ENCODE measurements at places on chromosomes 7 and 10.

DNA sequence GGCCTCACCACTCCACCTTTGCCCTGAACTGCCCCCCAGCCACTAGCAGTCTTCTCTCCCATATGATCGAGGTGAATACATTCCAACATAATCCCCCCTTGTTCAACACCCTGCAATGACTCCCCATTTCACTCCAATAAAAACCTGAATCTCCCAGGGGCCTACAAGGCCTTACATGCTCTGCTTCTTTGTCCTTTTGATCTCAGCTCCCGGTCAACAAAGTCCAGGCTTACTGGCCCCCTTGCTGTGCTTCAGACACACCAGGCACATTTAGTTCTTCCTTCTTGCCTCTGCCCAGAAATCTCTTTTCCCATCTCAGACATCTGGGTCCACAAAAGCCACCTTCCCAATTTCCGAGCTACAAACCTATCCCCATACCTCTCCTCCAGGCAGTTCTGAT is 14.0 kb downstream of the MET start:
- no peak overlapping the region for H3K27ac ChIP-seq
- no peak overlapping the region for H3K4me3 ChIP-seq
- peaks cover 20% of the 10 kb centered on the region for H3K27me3 ChIP-seq
- no peaks in the 10 kb centered on the region for H3K4me1 ChIP-seq
- no peaks in the 10 kb centered on the region for H3K36me3 ChIP-seq

DNA sequence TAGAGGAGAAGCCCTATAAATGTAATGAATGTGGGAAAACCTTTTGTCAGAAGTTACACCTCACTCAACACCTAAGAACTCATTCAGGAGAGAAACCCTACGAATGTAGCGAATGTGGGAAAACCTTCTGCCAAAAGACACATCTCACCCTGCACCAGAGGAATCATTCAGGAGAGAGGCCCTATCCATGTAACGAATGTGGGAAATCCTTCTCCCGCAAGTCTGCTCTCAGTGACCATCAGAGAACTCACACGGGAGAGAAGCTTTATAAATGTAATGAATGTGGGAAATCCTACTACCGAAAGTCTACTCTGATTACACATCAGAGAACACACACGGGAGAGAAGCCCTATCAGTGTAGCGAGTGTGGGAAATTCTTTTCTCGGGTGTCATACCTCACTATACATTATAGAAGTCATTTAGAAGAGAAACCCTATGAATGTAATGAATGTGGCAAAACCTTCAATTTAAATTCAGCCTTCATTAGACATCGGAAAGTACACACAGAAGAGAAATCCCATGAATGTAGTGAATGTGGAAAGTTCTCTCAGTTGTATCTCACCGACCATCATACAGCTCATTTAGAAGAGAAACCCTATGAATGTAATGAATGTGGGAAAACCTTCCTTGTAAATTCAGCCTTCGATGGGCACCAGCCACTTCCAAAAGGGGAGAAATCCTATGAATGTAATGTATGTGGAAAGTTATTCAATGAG is 18.9 kb downstream of the RBAK start:
- H3K4me3 ChIP-seq = no peak overlapping the region
- H3K36me3 ChIP-seq = peaks cover 94% of the 10 kb centered on the region
- no peak overlapping the region for H3K27ac ChIP-seq
- DNase-seq = no peak
- H3K4me1 ChIP-seq = no peaks in the 10 kb centered on the region

DNA sequence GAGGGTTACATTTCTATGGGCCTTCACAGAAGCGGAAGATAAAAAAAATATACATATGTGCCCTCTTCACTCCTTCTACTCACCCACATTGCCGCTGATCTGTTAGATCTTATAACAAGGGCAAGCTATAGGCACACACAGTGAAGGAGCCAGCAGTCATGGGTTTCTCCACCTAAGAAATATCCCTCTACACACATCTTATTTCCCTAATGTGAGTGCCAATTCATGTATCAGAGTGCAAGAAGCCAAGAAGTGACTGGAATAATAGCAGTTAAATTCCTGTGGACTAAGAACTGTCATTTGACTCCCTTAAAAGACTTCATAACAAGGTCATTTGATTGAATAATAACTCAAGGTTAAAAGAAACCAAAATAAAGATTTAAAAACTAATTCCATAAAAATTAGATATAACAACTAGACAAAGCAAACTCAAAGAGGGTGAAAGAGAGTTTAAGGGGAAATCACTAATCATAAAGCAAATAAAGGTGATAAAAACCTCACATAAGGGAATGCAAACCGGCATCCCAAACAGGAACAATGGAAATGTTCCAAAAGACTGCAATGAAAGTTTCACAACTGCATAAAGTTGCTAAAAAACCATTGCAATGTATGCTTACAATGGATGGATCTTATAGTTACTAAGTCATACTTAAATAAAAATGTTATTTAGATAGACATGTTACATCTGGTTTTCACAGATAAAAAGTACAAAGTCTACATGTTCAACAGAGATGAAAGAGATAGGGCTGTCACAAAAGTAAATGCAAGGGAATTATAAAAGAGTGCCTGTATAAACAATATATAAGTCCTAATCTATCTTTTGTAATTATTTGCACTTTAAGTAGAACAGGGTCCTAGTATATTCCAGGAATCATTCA is 42.8 kb downstream of the ARHGAP21 start:
- H3K36me3 ChIP-seq = no peaks in the 10 kb centered on the region
- no peaks in the 10 kb centered on the region for H3K27me3 ChIP-seq
- H3K27ac ChIP-seq = no peak overlapping the region
- H3K4me1 ChIP-seq = no peaks in the 10 kb centered on the region

DNA sequence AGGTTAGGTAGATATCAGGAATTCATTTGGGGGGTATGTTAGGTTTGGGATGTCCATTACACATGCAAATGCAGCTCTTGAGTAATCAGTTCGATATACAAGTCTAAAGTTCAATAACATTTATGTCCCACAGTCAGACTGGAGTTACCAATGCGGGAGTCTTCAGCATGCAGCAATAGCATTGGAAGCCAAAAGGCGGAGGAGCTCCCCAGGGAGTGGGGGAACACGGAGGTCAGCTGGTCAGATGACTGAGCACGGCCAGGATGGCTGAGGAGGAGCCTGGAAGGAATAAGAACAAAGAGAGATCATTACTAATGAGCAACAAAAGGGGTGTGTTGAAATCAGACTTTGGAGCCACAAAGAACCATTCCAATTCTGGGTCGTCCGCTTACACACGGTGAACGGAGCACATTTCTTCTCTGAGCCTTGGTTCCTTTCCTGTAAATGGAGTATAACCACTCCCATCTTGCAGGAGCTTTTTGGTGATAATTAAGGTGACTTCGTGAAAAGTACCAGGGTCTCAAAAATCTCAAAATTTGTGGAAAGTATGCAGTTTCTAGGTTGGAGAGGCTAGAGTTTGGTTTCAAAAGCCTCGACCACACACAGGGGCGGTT is 478 bp upstream of the ZNF22 start:
- H3K4me1 ChIP-seq = peaks cover 52% of the 10 kb centered on the region
- H3K4me3 ChIP-seq = peak overlapping the region; percentile 85
- peaks cover 9% of the 10 kb centered on the region for H3K27me3 ChIP-seq

- H3K4me1 ChIP-seq = no peaks in the 10 kb centered on the region
- no peak overlapping the region for H3K27ac ChIP-seq
- H3K27me3 ChIP-seq = peaks cover 2% of the 10 kb centered on the region
- no peak for DNase-seq
Measured at GRCh38 chr10:42707234-42707633, 68.9 kb upstream of the ZNF33B start.

DNA sequence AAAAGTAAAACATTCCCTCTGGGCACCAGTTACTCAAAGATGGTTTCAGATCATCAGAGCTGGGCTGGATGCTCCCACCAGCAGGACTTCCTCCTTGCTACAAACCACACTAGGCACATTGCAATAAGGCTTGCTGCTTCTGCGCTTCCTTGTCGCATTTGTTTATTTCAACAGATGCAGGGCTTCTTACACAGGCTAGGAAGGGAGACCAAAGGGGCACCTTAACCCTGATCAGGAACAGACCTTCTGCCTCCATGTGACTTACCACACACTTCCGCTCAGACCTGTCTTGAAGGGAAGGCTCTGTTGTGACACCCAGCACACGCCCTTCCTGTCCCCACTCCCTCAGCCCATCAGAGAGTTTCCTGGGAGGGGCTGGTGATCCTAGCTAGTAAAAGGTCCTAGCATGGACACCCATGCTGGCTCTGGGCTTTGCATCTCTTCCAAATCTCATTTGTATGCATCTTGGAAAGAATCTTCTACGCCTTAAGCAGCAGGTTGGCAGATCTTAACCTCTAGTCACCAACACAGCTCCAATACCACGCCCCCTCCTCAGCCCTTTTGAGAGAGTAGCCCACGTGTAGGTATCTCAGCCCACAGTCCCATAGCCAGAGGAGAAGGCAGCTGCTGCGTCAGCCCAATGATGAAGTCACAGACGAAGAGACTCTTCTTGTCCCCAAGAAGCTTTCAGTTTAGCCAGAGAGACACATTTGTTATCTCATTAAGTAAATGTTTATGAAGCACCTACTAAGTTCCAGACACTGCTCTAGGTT is 47.1 kb upstream of the SVIL start:
- peak overlapping the region; percentile 93 for H3K27ac ChIP-seq
- peaks cover 57% of the 10 kb centered on the region for H3K36me3 ChIP-seq
- peak overlapping the region; percentile 66 for H3K4me3 ChIP-seq
- H3K4me1 ChIP-seq = peaks cover 33% of the 10 kb centered on the region
- H3K27me3 ChIP-seq = no peaks in the 10 kb centered on the region
- peak; percentile 19 for DNase-seq

- no peak overlapping the region for H3K4me3 ChIP-seq
- H3K27me3 ChIP-seq = no peaks in the 10 kb centered on the region
- DNase-seq = no peak
- no peaks in the 10 kb centered on the region for H3K4me1 ChIP-seq
- H3K36me3 ChIP-seq = no peaks in the 10 kb centered on the region
- no peak overlapping the region for H3K27ac ChIP-seq
Measured at GRCh38 chr7:133859871-133860450, 267.2 kb upstream of the LRGUK start.

- no peaks in the 10 kb centered on the region for H3K27me3 ChIP-seq
- no peak overlapping the region for H3K27ac ChIP-seq
- H3K36me3 ChIP-seq = no peaks in the 10 kb centered on the region
- H3K4me1 ChIP-seq = no peaks in the 10 kb centered on the region
- H3K4me3 ChIP-seq = no peak overlapping the region
Measured at GRCh38 chr10:105800641-105801040, 1159.6 kb downstream of the SORCS3 start.

DNA sequence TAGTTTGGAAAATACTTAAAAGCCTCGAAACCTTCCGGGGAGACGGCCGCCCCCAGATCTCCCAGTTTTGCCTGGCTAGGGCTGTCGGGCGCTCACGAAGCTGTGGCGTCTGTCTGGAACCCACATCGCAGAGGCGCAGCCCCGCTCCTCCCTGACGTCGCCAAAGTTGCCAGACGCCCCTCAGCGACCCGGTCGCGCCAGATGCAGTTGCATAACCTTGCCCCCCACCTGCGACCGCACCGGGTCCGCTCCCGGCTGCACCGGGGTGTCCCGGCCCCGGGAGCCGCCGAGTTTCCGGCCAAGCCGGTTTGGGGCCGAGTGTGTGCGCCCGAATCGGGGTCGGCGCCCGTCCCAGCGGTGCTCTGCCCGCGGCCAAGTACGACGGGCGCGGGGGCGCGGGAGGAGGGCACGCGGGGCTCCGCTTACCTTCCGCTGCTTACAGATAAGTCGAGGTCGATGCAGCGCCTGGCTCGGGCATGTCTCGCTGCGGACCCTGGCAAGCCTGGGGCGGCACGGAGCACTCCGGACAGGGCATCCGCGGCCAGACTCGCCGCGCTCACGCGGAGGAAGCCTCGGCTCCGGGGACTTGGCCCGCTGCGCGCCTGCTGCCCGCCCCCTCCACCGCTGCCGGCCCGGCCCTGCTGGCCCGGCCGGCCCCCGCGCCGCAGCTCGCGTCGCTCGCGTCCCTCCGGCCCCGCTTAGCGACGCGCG is 665 bp downstream of the INSYN2A start:
- H3K4me1 ChIP-seq = no peaks in the 10 kb centered on the region
- no peaks in the 10 kb centered on the region for H3K36me3 ChIP-seq
- DNase-seq = no peak
- H3K4me3 ChIP-seq = no peak overlapping the region
- H3K27ac ChIP-seq = no peak overlapping the region
- H3K27me3 ChIP-seq = peaks cover 41% of the 10 kb centered on the region

DNA sequence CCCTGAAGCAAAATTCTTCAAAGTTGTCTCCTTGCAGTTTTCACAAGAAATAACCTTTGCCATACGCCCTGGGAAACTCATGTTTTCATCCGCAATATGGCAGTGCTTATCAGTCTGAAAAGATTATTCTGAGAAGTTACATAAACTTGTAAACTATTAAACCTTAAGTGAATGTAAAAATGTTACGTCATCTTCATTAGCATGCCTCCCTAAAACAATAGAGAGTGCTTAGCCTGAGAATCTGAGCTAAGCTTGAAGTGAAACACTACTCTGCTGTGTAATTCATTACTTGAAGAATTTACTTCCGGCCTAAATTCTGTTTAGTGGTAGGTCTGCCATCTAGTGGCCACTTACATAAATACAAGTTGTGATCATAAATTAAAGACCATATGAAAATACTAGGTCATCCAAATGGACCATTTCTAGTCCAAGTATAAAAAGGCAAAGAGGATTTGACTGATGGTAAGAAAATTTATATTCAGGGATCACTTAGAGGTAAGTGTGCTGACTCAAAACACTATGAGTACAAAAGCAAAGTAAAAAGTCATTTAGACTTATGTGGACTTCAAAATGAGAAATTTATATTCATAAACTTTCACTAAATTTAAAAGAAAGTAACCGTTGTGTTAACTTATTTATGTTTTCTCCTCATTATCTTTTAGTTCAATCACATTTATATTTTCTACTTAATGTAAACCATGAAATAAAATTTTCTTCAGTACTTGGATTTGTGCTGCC is 745.1 kb upstream of the LRRTM3 start:
- H3K36me3 ChIP-seq = no peaks in the 10 kb centered on the region
- no peak overlapping the region for H3K4me3 ChIP-seq
- H3K4me1 ChIP-seq = peaks cover 2% of the 10 kb centered on the region
- H3K27ac ChIP-seq = no peak overlapping the region

- DNase-seq = no peak
- no peaks in the 10 kb centered on the region for H3K4me1 ChIP-seq
- H3K27ac ChIP-seq = no peak overlapping the region
- no peak overlapping the region for H3K4me3 ChIP-seq
- peaks cover 1% of the 10 kb centered on the region for H3K27me3 ChIP-seq
- no peaks in the 10 kb centered on the region for H3K36me3 ChIP-seq
Measured at GRCh38 chr7:16035392-16035791, 348.9 kb upstream of the MEOX2 start.

DNA sequence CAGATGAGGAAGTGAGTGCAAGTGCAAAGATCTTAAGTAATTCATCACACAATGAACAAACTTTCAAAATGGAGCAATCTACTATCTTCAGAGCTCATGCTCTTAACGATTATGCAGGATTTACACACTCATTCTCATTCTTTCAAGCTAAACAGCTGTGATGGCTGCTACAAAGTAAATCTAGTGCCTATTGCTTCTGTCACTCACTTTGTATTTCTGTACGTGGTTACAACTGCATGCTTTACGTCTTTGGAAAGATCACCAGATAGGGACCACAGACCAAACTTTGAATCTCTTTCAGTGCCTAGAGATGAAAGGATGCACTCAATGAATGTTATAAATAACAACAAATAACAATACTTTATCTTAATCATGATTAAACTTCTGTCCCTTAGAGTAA is 194.6 kb downstream of the MAGI2 start:
- no peaks in the 10 kb centered on the region for H3K27me3 ChIP-seq
- no peaks in the 10 kb centered on the region for H3K4me1 ChIP-seq
- no peak for DNase-seq
- H3K27ac ChIP-seq = no peak overlapping the region
- H3K36me3 ChIP-seq = no peaks in the 10 kb centered on the region
- H3K4me3 ChIP-seq = no peak overlapping the region

Data from T-helper 2 cell treated with Interferon-gamma antibody and Interleukin-4, amounts not matched to agents 5 μg/mL and 100 μg/mL, for 36 hours (primary cell).